ENCODE measurements at places on chromosomes 12 and 14. TPM values are rescaled to one million over a fixed set of nuclear protein-coding genes. Genes with fewer than 3 reads are reported as not detected.

The L2HGDH gene
- 7.0 TPM for total RNA-seq

The GPR162 gene
- 0.23 TPM for total RNA-seq

The RARG gene
- 38.5 TPM for total RNA-seq

The ATP2A2 gene
- 114 TPM for total RNA-seq

The TNFAIP2 gene
- total RNA-seq = 0.18 TPM

The APOF gene
- total RNA-seq = not detected

The JAG2 gene
- 6.9 TPM for total RNA-seq

The OTX2 gene
- not detected for total RNA-seq

The MYF5 gene
- not detected for total RNA-seq

The OLR1 gene
- total RNA-seq = not detected

The SETD1B gene
- 30.0 TPM for total RNA-seq

The GALNT16 gene
- not detected for total RNA-seq

The ARHGAP9 gene
- 211 TPM for total RNA-seq

The CYP27B1 gene
- total RNA-seq = 2.0 TPM

The WSCD2 gene
- not detected for total RNA-seq

The CLEC14A gene
- total RNA-seq = not detected

The ASB2 gene
- 22.9 TPM for total RNA-seq

The SPIC gene
- not detected for total RNA-seq

All from activated naive CD4-positive, alpha-beta T cell treated with anti-CD3 and anti-CD28 coated beads, Interleukin-2, amount 10 ng/mL, durations not matched to agents 5 hours and 36 hours (primary cell).